ENCODE measurements at places on chromosomes 7 and 10.
A peak's percentile ranks its signal among the peaks of the same experiment; 100 is the strongest.

DNA sequence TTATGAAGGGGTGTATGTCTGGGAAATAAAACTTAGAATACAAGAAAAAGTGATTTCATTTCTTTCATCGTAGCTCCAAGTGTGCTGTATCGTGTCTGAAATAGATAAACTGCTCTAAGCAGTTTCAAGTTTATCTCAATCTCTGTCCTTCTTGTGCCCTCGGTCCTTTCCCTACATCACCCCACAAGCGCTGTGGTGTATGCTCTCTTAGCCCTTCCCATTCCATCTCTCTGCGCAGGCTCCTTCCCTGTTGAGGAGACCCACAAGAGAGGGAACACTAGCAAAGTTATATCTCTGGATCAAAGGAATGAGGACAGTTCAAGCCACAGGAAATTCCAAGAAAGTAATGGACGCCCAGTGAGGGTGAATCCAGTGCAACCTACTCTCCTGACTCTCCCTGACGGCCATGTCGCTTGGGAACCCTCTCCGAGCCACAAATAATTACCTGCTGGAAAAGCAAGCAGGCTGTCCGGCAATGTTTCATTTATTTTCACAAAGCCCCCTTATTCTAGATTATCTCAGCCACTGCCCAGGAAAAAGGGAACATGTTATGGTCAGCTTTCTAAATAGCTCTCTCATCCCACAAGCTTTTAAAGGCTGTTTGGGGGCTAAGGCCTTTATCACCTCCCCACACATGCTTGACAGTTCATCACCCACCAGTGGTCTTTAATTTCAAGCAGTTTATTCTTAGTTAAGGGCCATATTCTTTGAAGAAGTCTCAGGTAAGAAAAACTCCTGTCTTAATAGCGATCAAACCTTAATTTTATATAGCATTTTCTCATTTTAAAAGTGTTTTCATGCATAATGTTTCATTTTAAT, 34.8 kb downstream of the LRRC4 start:
- DNase-seq = no peak

DNA sequence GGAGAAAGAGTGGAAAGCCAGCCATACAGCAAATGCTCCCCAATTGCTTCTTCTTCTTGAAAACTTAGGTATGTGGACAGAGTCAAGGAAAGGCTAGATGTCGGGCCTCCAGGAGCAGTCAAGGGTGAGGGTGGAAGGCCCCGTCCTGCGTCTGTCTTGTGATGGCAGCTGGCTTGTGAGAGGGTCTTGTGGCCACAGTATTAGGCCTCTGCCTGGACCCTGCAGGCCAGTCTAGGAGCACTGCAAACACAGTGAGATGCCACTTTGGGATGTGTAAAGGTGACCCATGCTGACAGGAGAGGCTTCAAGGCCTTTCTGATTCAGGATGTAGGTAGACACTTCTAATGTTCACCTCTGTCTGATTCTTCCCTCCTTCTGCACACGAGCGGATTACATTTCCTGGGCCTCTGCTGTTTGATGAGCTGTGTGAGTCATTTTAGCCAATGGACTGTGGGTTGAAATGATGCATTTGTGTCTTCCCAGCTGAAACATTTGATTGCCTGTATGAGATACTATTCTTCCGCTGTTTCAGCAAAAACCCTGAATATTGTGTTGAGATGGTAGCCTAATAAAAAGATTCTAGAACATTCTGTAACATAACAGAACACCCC, 135.4 kb downstream of the EMX2 start:
- no peak for DNase-seq

GRCh38 chr7:110522061-110522760, 568.7 kb upstream of the LRRN3 start:
- no peak for DNase-seq

- DNase-seq = no peak
Measured at GRCh38 chr7:53119514-53119941, 84.1 kb downstream of the POM121L12 start.

DNA sequence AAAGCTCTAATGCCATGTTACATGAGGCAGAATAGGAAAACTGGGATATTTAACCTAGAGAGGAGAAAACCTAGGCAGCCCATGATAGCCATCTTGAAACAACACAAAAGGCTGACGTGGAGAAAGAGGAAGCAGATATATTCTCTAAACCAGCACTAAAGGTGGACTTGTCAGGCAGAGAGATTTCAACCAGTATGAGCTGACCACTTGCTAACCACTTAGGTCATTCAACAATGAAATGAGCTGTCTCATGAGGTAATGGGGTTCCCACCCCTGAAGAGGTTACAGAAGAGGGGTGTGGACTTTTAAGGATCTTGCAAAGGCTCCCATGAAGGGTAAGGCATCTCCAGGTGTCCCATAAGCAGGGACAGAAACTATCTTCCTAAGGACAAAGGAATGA, 26.8 kb upstream of the EGR2 start:
- no peak for DNase-seq

DNA sequence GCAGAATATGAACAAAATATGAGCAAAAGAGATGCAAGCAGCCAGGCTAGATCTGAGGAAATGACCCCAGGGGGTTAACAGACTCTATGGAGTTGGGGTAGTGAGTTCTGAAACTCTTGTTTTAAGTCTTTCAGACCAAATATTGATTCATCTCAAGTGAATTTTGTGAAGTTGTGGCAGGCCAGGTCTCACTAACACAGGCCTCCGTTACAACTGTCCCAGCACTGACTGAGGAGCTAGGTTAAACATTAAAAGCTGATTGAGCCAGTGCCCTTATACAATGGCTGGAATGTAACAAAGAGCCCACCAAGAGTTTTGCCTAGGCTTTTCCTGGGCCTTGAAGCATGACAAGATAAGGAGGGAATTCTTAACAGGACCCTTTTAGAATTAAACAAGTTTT, 192.3 kb upstream of the STK17A start:
- no peak for DNase-seq

GRCh38 chr10:127298381-127298780, 102.0 kb upstream of the INSYN2A start:
- DNase-seq = no peak

GRCh38 chr10:132826524-132827422, 40.8 kb upstream of the NKX6-2 start:
- no peak for DNase-seq

- no peak for DNase-seq
Measured at GRCh38 chr7:26863518-26864308, 677 bp downstream of the SKAP2 start.

DNA sequence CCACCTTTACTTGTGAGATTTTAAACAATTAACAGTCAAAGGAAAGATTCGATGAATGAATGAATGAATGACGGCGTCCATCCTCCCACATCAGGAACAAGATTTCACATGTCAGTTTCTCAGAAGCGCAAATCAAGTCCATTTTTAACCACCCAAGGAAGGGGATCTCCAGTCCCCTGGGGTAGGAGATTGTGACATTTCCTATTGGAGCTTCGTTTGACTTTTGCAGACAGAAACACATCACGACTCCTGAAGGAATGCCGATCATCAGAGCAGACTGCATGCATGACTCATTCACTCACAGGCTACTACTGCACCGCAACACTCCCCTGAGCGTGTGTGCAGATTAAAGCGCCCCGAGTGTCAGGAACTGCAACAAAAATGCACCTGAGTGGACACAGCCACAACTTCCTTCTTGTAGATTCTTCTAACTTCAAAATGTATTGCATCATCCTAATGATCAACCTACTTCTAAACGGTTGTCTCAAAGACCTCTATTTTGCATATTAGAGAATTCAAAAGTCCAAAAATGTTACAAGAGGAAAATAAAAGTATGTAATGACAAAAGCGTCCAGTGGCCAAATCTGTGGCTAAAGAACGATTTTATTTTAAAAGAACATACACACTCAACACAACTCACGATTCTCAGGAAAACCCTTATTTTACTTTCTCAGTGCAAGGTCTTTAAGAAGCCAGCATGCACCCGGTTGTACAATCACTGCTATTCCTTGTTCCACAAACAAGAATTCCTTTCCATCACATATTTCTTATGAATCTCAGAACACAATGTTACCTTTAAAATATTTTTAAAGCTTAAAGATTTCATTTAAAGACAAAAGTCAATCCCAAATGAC, 172.6 kb downstream of the FAM107B start:
- DNase-seq = no peak

DNA sequence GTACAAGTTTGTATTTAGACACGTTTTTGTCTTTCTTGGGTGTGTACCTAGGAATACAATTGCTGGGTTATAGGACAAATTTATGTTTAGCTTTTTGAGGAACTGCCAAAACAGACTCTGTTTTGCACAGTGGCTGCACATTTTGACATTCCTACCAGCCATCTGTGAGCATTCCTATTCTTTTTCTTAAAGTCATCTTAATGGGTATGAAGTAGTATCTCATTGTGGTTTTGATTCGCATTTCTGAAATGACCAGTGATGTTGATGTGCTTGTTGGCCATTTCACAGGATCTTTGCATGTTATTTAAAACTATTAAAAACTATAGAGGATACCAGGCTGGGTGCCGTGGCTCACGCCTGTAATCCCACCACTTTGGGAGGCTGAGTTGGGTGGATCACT, 32.6 kb upstream of the IL15RA start:
- DNase-seq = no peak

- no peak for DNase-seq
Measured at GRCh38 chr7:97043281-97043680, 18.6 kb upstream of the DLX5 start.

GRCh38 chr10:126689461-126689994, 19.0 kb upstream of the C10orf90 start:
- no peak for DNase-seq

GRCh38 chr10:99276848-99277486, 41.3 kb upstream of the HPSE2 start:
- no peak for DNase-seq

DNA sequence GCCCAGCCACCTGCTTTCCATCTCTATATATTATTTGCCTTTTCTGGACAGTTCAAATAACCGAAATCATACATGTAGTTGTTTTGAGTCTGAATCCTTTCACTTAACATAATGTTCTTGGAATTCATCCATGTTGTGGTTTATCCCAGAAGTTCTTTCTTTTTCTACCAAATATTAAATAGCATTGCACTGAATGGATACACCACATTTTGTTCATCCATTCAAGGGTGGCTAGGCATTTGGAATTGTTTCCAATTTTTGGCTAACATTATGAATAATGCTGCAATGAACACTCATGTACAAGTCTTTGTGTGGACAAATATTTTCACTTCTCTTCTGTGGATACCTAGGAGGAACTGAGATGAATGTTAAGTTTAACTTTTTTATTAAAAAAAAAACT, 18.0 kb downstream of the DNAJC1 start:
- no peak for DNase-seq

DNA sequence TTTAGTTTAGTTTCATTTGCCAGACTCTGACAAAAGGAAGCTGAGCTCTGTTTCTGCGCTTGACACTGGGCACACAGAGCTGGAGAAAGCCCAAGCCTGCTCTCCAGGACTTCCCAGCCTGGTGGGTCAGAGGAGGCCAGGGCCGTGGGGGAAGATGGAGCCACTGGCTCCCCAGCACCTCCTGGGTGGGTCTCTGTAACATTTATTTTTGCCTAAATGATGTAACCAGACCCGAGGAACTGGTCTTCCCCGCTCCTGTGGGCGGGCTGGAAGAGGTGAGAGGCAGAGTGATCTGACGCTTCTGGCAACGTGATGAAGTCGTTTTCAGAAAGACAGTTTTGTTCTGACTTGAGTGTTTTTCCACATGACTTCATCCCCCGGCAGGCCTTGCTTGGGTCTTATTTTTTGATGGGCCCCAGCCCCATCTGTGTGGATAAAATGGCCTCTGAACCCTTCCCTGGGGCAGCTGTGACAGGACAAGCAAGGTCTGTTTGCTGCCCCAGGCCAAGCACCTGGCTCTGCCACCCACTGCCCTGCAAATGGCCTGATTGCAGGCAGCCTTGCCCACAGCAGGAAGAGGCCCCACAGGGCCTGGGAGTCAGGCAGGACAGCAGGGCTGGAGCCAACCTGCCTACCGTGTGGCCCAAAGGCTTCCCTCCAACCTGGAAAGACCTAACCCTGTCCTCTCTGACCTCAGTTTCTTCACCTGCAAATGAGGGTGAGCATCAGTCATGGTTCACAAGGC, 304.9 kb upstream of the ZMIZ1 start:
- DNase-seq = no peak

DNA sequence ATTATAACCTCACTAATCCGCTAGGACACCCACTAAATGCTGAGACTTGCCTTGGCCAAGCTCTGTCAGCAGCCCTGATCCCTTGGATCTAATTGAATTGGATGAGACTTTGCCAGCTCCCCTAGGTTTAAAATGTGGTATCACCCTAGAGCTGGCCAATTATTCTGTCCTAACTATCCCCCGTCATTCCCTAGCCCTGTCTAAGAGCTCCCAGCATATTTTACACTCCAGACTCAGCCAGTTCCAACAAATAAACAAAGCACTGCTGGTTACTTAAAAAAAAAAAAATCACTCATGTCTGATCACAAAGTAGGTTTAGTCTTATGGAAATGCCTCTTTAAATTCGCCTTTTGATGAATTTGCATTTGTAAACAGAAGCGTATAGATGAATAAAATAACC, 147.9 kb upstream of the EGR2 start:
- no peak for DNase-seq

DNA sequence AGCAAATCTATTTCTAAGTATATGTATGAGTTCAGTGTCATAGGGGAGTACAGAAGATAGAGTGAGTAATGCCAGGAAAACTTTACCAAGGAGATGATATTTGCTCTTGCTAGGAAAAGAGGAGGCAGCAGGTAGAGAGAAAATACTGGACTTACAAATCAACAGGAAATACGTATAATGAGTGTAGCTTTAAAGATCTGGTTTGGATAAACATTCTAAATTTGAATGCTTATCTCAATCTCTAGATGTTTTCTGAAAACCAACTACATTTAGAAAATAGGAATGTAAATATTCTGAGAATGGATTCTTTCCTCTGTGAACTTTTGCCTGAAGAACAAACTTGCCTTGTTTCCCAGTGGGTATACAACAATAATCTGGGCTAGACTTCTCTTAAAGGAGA, 46.9 kb upstream of the GNAI1 start:
- no peak for DNase-seq

DNA sequence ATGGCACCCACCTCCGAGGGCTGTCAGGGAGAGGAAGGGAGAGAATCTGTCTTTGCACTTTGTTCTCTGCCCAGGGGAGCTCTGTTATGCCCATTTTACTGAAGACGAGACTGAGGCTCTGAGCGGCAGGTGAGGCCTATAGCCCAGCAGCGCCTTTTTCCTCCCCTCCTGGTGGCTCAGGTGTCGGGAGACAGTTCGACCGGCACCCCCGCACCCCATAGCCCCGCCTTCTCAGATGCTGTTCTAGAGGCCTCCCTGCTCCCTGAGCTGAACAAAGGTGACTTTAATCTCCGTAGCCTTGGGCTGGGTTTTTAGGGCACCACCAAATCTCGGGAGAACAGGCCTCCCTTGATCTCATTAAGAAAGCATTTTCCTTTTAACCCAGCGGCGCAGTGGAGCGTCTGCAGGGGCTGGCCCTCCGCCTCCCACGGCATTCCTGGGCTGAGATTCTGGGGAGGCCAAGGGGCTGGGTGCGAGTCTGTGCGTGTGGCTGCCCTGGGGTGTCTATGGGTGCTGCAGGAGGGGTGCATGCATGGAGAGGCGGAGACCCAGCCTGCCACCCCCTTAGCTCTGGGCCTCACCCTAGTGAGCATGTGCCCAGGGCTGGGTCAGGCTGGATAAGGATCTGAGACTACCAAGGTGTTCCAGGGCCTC, 3.3 kb downstream of the LFNG start:
- peak; percentile 56 for DNase-seq

- DNase-seq = no peak
Measured at GRCh38 chr7:46478046-46478445, 557.0 kb upstream of the IGFBP3 start.

GRCh38 chr7:100612730-100613390, 520 bp downstream of the MOSPD3 start:
- no peak for DNase-seq

Measured in NCI-H2107 (cell line).